ENCODE measurements at places on chromosomes 13 and 19.

DNA sequence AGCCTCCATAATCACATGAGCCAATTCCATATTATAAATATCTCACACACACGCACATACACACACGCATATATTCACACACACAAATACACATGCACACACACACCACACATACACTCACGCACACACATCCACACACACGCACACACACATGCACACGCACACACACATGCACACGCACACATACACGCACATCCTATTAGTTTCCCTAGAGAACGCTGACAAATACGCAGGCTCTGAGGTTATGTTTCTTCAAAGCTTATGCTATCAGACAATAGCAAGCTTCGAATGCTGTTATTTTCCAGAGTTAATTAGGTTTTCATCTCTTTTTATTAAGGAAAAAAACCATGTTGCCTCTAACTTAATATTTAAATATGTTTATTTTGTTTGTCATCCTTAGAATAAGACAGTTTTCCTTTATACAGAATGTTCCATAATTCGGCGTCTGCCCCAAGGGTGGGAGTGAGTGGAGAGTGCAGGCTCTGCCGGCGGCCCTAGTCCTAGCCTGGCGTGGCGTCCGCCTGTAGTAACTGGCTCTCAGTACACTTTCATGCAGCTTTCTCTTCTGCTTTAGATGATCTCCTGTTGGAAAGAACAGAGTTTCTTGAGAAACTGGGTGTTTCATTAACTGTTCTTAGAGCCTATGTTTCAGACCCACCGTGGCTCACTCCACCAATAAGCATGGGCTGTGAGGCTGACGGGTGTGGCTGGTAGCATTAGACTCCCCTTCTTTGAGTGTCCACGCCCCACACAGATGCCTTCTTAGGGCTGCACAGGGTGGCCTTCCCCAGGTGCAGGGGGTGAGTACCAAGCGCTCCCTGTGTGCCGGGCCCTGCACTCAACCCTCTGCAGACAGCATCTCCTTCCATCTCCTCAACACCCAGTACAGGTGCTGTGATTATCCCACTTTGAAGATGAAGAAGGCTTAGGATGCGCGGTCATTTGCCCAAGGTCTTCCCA is 30.4 kb upstream of the ANKRD10 start:
- DNase-seq, result no peak

DNA sequence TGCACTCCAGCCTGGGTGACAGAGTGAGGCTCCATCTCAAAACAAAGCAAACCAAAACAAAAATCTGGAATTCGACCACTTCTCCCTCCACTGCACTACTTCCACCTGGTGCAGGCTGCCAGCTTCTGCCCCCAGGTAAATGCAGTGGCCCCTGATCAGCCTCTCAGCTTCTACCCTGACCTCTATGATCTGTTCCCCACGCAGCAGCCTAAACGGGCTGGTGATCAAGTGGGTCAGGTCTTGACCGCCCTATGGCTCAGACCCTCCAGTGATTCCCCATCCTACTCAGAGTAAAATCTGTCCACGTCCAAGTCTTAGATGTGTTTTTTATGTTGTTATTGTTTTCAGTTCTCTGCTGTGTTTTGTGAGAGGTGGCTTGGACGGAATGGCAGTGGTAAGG is 163.9 kb downstream of the KCTD15 start:
- no peak for DNase-seq

- DNase-seq, result no peak
Observed at GRCh38 chr19:21482863-21483276, 22.5 kb upstream of the ZNF429 start.

DNA sequence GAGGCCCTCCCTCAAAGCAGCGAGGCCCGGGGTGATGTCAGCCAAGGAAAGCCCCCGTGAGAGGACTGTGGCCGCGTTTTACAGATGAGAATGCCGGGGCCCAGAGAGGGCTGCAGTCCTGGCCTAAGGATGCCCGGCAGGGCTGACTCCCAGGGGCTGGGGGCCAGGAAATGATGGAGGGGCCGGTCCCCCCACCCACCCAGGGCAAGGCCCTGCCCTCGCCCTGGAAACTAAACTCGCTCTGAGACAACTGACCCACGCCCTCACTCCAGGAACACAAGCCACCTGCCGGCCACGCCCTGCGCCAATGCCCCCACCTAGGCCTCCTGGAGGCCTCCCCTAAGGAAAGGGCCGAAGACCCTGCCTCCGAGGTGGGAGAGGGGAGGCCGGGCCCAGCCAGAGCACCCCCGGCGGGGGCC is 7.2 kb downstream of the ZBTB7A start:
- no peak for DNase-seq

GRCh38 chr19:49875857-49876421 is 1.2 kb downstream of the AKT1S1 start:
- peak; percentile 56 for DNase-seq

- no peak for DNase-seq
Observed at GRCh38 chr13:34263681-34264080, 445.7 kb downstream of the RFC3 start.

- no peak for DNase-seq
Observed at GRCh38 chr13:92221916-92222315, 823.5 kb downstream of the GPC5 start.

DNA sequence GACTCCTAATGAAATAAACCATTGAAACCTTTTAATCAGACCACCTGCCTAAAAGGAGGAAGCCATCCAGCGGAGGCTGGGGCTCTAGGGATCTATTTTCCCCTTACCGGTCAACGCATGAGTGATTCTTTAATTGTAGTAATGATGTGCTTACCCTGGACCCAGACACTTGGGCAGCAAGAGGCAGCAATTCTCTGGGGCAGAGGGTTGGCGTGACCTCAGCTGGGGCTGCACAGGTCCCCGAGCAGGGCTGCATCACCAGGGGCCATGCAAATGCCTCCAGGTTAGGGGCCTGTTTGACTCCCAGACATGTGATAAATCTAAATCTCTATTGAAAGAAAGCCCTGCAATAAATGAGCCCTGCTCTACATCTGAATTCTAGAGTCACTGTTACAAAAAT is 194.2 kb upstream of the TSHZ3 start:
- DNase-seq, result no peak

Measured in neural crest cell (in vitro differentiated cells).